ENCODE measurements at places on chromosomes 16 and 17. TPM values are rescaled to one million over a fixed set of nuclear protein-coding genes. Genes with fewer than 3 reads are reported as not detected.

DNA sequence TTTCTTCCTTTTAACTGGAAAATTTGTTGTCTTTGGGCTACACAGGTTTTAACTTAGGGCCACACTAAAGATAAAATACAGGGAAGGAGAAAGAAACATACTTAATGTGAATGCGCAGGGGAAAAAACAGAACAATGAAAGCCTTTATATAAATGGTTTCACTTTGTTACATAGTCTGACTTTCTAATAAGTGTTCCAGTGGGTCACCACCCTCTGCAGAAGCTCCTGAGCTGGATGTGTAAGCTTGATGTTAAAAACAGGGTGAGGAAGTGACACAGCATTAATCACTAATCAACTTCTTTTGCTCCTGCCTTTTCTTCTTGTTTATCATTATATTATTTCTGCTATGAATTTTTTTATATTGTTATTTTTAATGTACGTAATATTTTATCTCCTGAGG, 445.6 kb upstream of the CA10 start:
- no peak for DNase-seq

DNA sequence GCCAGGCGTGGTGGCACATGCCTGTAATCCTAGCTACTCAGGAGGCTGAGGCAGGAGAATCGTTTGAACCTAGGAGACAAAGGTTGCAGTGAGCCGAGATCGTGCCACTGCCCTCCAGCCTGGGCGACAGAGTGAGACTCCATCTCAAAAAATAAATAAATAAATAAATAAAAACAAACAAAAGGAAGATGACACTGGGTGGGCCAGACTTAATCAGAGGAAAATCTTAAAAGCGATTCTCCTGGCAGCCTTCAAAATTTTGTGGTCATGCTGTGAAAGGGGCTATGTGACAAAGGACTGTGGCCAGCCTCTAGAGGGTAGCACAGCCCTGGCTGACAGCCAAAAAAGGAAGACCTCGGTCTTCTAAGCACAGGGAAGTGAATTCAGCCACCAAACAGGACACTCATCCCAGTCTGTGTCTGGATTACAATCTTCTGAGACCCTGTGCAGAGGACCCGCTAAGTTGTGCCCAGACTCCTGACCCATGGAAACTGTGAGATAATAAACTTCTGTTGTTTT, 391.1 kb downstream of the CNTNAP4 start:
- DNase-seq = no peak

DNA sequence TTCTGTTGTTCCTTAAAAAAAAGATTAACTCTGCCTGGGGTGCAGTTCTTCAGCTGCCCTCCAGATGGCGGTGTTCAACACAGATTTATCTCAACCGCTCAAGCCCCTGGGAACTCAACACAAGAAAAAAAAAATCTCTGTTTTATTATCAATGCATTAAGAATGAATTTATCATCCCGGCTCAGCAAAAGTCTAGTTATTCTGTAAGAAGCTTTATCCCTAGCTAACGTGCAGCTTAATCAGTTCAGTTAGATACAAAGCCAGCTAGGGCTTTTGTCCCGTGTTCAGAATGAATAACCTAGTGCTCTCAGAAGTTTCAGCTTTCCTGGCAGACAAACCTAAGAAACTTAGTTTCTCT, 475.9 kb upstream of the CCL2 start:
- peak; percentile 31 for DNase-seq

GRCh38 chr17:3034578-3034920, 28.9 kb downstream of the OR1D5 start:
- no peak for DNase-seq

Gene MYH8
- not detected for total RNA-seq

GRCh38 chr16:56513972-56514371, 5.9 kb downstream of the BBS2 start:
- peak; percentile 30 for DNase-seq

Gene C17orf100
- 1.3 TPM for total RNA-seq

- no peak for DNase-seq
Observed at GRCh38 chr17:4184811-4185210, 41.8 kb downstream of the CYB5D2 start.

- no peak for DNase-seq
Observed at GRCh38 chr17:76834870-76835269, 33.3 kb upstream of the MGAT5B start.
